Fibroblast of skin of left quadriceps (primary cell): ENCODE measurements at places on chromosomes 5 and 9.

GRCh38 chr5:135555530-135555929, 19.8 kb upstream of the NEUROG1 start:
- no peak for DNase-seq

- no peak for DNase-seq
Observed at GRCh38 chr5:120155873-120156272, 308.2 kb upstream of the PRR16 start.

DNA sequence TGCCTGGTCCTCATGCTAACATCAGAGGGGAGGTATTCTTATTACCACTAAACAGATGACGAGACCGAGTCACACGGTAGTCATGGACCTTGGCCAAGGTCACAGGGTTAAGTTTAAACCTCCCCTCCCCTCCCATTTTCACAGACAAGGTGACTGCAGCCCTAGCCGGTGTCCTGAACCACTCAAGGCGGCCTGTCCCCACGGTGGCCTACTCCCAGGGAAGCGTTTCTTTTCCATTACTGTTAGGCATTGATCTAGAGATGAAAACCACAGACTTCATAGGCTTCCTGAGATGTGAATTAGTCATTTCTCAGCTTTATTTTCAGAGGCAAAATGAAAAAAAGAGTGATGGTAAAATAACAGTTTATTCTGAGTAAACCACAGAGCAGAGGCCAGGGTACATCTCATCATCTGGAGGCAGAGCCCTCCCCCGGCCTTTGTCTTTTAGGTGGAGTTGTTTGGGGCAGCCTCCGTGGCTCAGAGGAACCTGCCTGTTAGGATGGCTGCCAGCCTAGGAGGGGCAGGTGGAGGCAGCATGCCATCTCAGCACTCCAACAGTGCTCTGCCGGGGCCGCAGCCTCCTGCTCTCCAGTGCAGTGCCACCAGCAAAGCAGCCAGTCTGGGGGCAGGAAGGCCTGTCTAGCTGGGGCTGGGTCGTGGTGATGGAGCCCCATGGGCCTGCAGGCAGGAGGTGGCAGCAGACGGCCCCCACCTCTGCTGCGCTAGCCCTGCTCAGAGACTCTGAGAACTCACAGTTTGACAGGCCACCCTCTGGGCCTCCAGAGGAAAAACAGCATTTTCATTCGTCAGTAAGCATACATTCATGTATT, 71.2 kb downstream of the RAPGEF1 start:
- DNase-seq, result peak; percentile 42

- DNase-seq, result no peak
Observed at GRCh38 chr9:19782005-19782404, 6.8 kb downstream of the SLC24A2 start.

- DNase-seq, result no peak
Observed at GRCh38 chr9:111412280-111412679, 71.9 kb downstream of the ECPAS start.

DNA sequence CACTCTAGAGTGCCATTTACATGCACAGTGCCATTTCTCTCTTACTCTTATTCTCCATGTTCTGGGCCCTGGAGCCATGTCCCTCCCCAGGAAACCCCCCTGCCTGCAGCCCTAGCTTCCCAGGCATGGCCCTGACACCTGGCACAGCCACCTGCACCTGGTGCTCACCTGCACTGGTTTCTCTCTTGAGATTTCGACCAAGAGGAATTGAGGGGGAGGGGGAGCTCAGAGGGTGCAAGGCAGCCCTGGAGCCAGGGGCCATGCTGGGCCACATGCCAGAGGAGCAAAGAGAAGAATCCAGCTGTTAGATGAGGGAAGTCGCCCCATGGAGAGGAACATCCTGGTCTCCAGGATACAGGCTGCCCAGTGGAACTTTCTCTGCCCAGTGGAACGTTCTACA, 65.0 kb upstream of the RAPGEF1 start:
- DNase-seq, result no peak

DNA sequence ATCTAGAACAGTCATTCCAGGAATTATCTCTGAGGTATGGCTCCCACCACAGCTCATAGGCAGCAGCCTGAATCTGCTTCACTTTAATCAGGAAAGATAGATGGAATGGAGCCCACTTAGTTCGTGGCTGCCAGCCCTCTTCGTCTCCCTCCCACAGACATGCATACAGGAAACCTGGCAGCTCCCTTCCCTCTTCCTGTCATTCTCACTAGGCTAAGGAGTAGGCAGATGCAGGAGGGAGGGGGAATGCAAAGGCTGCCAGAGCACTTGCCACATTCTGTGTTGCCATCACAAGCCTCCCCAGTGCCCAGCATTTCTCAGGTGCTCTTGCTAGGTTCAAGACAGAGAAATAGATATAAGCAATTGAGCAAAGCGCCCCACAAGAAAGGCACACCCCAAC, 378.9 kb downstream of the ELAVL2 start:
- no peak for DNase-seq

GRCh38 chr5:151134228-151134627, 23.4 kb downstream of the ANXA6 start:
- no peak for DNase-seq

GRCh38 chr5:95924720-95925377, 36.8 kb downstream of the ELL2 start:
- peak; percentile 17 for DNase-seq

DNA sequence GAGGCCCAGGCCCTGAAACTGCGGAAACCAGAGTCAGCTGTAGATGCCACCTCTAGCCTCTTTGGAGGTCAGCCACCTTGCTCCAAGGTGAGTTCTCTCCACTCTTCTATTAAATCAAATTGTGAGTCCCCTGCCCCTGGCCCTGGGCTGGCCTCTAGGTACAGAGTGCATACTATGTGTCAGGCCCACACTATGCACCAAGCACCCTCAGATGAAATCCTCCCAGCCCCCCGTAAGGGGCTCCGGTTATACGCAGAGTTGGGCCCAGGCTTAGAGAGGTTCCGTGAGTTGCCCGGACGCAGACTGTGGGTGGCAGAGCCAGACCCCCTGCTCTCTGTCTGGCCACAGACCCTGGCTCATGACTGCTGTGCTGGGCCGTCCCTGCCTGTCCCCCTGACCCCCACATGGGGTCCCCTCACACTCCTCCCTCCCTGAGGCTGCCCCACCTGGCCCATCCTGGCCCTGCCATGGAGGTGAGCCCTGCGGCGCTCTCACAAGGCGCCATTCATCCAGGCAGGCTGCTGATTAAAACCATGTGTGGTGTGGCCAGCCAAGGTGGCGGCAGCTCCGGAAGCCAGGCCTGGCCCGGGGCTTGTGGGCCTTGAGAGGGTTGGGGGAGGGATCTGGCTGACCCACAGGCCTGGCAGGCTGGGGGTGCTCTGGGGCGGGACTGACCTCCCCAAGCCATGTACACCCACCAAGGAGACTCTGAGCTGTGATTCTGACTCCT, 65.5 kb upstream of the SYNPO start:
- no peak for DNase-seq

DNA sequence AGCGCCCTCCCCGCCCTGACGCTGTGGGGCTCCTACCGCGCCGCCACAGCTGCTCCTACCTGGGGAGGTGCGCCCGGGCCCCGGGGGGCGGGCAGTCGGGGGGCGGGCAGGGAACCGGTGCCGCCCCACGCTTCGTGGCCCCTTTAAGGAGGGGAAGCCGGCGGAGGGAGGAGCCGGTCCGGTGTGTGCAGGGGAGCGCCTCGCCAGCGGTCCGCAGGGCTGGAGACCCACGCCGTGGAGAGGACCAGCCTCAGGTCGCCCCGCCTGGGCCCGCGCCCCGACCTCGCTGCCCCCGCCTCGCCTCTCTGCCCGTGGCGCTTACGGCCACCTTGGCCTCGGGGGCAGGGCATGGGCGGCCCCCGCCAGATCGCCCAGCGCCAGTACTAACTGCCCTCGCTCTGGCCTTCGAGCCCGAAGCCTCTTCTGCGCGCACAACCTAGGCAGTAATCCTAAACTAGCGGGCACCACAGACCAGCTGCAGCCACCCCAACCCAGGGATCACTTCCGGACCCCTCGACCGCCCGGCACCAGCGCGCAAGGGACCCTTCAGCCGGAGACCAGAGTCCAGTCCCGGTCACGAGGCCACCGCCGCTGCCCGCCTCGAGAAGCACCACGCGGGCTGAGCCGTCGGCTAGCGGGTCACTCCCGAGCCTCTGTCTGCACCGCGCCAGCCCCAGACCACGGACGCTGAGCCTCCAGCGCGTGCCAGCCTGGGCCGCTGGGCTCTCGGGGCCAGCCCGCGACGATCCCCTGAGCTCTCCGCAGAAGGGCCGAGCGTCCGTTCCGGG, at the start of gene FOXE1:
Gene FOXE1 (plus strand): TSS at position 171 of the 788 bp plus-strand sequence. CDS start 689 bp downstream, outside the sequence.
- no peak for DNase-seq

DNA sequence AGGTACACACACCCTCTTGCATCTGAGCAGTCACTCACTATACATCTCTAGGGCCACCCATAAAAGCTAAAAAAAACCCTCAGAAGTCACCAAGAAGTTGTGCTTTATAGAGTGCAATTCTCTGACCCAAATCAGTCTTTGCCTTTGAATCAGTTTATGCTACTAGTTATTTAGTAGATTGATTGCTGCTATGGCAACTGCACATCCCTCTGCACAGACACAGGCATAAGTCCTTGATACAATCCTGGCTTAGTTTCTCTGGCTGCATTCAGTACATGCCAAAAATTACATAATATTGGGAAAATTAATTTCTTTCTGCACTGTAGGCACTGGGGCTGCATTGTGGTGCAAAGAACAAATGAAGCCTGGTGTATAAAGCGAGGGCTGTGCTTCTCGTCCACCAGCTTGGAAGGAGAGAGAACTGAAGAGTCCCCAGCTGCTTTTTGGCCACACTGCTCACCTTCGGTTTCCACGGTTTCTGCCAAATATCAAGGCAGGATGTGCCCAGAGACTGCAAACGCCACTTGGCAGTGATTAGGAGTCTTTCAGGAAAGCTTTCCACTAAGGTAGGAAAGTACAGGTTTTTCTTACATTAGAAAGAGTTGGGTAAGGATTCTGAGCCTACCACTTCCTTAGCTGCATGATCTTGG, 258.4 kb downstream of the ELAVL2 start:
- no peak for DNase-seq

GRCh38 chr5:36273809-36274526, 27.7 kb downstream of the RANBP3L start:
- DNase-seq, result no peak

GRCh38 chr9:295576-295975, 80.9 kb downstream of the DOCK8 start:
- DNase-seq, result no peak

GRCh38 chr9:113690055-113690740, 185.9 kb upstream of the ZNF618 start:
- DNase-seq, result no peak

GRCh38 chr5:149581931-149582768, 852 bp downstream of the ARHGEF37 start:
- DNase-seq, result no peak

DNA sequence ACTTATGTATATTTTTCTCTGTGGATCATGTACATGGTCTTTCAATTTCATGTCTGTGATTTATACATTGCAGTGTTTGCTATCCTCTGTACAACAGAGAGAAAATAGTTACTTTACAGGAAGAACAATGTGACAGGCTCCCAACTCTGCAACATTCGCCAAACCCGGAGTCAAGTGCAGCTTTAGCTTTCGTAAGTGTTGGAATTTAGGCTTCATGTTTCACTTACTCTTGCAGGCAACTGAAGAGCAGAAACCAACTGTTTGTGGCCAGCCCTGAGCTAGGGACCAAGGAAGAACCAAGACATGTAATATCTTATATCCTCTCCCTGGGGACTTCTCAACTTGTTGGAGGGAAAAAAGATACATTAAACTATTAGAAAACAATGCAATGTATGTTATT, 147.9 kb downstream of the C5orf15 start:
- no peak for DNase-seq

- peak; percentile 7 for DNase-seq
Observed at GRCh38 chr5:116944183-116944582, 369.6 kb upstream of the SEMA6A start.

GRCh38 chr9:127290561-127291065, 26.0 kb downstream of the GARNL3 start:
- DNase-seq, result no peak

- DNase-seq, result no peak
Observed at GRCh38 chr5:5373351-5373989, 49.0 kb upstream of the ICE1 start.

DNA sequence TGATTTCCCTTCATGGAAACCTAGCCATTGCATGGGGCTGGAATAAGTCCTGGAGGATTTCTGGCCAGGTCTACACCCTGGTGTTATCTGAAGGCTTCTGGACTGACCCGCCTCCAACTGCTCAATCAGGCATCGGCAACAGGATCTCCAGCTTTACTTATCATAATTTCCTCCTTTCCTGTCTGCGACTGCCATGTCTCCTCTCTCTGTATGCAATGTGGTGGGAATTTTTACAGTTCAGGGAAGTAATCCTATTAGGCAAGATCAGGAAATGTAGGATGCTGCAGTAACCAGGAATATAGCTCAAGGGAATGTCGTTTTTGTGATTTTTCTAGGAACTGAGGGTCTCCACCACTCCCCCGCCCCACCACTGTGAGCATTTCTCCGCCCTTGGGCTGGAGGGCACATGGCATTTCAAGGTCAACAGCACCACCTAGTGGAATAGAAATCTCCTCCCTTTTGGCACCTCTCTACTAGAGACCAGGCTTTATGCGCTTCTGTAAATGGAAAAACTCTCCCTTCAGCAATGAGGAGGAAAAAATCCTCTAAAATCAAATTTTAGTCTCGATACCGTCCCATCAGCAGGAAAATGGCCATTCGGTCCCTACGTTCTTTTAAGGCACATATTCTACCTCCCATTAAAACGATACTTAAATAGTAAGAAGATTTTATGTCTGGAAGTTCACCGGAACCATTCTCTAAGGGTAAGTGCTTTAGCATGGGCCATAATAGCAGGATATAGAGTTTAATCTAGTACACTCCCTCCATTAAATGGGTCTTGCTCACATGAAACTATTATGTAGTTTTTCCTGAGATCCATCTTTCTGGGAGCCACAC, 93.0 kb downstream of the YTHDC2 start:
- peak; percentile 22 for DNase-seq

DNA sequence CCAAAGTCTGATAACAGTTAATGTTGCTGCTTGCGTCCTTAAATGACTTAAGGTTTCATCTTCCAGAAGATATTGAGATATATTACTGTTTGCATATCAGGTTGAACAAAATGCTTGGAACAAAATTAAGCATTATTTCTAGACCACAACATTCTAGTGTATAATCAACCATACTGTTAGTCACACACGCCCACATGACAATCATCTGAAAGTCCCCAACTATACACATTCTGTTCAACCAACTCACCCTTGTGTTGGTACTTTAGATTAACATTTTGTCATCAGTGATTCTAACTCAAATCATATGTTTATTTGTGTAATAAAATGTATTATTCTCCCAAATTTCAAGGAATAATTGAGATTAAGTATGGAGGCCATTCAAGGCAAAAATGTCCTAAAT, 47.3 kb downstream of the LURAP1L start:
- DNase-seq, result no peak

DNA sequence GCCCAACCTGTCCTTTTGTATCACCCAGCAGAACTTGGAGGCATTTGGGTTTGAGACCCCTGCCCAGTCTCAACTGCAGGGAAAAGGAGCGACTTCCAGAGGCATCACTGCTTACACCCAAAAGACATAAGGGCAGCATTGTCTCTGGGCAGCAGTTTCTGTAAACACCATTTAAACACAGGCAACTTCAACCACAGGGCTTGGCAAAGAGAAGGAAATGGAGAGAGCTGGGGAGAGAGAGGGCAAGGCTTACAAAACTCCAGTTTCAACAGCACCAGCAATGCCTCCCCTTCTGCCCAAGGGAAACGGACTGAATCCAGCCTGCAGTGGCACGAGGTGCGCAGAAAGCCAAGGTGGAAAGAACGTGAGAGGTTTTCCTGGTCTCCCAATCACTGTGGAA, 147.6 kb downstream of the ROR2 start:
- no peak for DNase-seq

- no peak for DNase-seq
Observed at GRCh38 chr5:172078726-172079345, 72.4 kb upstream of the FBXW11 start.
